Ascending aorta (tissue), 2 donors: ENCODE measurements at places on chromosomes 4 and X.

GRCh38 chrX:13087322-13088155 lies 43.1 kb upstream of the FAM9C start:
- H3K4me3 ChIP-seq: no peak overlapping the region
- no peaks in the 10 kb centered on the region for H3K27me3 ChIP-seq
- H3K27ac ChIP-seq: no peak overlapping the region

- H3K4me1 ChIP-seq: no peaks in the 10 kb centered on the region
- DNase-seq: no peak
- no peak overlapping the region for H3K4me3 ChIP-seq
- peaks cover 23% of the 10 kb centered on the region for H3K36me3 ChIP-seq
- no peaks in the 10 kb centered on the region for H3K27me3 ChIP-seq
Measured at GRCh38 chr4:113502906-113503305, 258.6 kb downstream of the CAMK2D start.

DNA sequence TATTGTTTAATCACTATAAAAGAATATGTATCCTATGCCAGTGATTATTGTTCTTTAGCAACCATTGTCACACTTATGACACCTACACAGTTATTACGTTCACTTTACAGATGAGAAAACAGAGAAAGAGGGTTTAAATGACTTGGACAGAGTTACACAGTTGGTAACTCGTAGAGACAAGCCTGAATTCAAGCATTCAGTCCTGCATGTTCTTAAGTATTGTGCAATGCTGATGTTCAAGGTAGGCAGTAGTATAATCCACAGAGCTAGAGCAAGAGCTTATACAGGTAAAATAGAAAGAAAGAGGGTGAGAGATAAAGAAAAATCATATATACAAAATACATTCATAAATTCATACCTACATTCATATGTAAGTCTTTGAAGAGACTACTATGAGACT lies 249.8 kb upstream of the ANXA10 start:
- H3K4me1 ChIP-seq: no peaks in the 10 kb centered on the region
- DNase-seq: no peak
- no peak overlapping the region for H3K27ac ChIP-seq
- H3K27me3 ChIP-seq: no peaks in the 10 kb centered on the region

DNA sequence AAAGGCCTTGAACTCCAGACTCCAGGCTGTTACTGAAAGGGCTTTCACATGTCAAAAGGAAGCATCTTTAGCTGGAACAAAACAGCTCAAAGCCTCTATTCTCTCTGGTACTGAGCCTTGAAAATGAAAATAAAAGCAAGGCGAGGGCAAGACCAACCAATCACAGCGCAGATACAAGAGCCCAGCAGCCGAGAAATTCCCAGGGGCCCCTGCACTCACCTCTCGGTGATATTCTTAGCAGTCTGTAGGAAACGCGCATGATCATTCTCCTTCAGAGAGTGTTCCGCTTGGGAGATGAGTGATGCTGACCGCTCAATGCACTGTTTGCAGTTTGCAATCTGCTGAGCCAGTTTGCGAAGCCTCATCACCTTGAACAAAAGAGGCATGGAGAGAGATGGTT lies 138.1 kb downstream of the MID1 start:
- H3K27me3 ChIP-seq: no peaks in the 10 kb centered on the region
- no peak overlapping the region for H3K4me3 ChIP-seq
- no peaks in the 10 kb centered on the region for H3K4me1 ChIP-seq

- no peak overlapping the region for H3K27ac ChIP-seq
- DNase-seq: peak; percentile 11
- H3K4me3 ChIP-seq: no peak overlapping the region
- no peaks in the 10 kb centered on the region for H3K36me3 ChIP-seq
- no peaks in the 10 kb centered on the region for H3K4me1 ChIP-seq
Measured at GRCh38 chrX:23884427-23885024, 23.2 kb downstream of the APOO start.

DNA sequence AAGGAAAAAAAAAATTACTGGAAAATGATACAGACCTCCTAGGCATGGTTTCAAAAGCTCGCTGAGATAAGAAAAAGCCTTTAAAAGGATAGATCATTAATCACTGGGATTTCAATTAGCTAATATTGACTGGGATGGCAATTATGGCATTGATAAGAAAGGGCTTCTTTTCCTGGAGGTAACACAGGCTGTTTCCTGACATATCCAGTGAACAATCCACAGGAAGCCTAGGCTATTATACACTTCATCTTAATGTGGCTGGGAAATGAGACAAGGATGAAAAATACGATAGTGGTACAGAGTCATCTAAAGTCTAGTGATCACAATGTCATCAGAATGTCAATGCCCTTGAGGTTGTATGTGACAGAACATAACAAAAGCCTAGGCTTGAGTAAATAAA lies 1579.3 kb downstream of the C4orf33 start:
- no peak overlapping the region for H3K27ac ChIP-seq
- H3K36me3 ChIP-seq: no peaks in the 10 kb centered on the region
- no peak overlapping the region for H3K4me3 ChIP-seq
- no peaks in the 10 kb centered on the region for H3K27me3 ChIP-seq
- no peak for DNase-seq
